ENCODE measurements at places on chromosomes 1 and 21. TPM values are rescaled to one million over a fixed set of nuclear protein-coding genes. Genes with fewer than 3 reads are reported as not detected.

PTGFRN gene
- 103 TPM for total RNA-seq

FCRL1 gene
- 0.21 TPM for total RNA-seq

EFNA3 gene
- total RNA-seq = 1.1 TPM

SEC16B gene
- total RNA-seq = 2.6 TPM

S100A7A gene
- not detected for total RNA-seq

CD2 gene
- total RNA-seq = 7.1 TPM

MCOLN3 gene
- 3.2 TPM for total RNA-seq

ICOSLG gene
- 3.0 TPM for total RNA-seq

CYP4X1 gene
- total RNA-seq = 6.0 TPM

All from ureter (tissue), 1 donor.